ENCODE measurements at places on chromosomes 3 and 15. TPM values are rescaled to one million over a fixed set of nuclear protein-coding genes. Genes with fewer than 3 reads are reported as not detected.

Gene NR2F2
- 5.6 TPM for total RNA-seq

Gene UMPS
- 40.4 TPM for total RNA-seq

Gene THAP10
- total RNA-seq, result 4.1 TPM

Gene RHCG
- total RNA-seq, result 2.8 TPM

Gene LSMEM2
- total RNA-seq, result not detected

Gene NR2E3
- not detected for total RNA-seq

Gene PIF1
- total RNA-seq, result 3.8 TPM

Gene MTFMT
- total RNA-seq, result 18.5 TPM

Gene VIPR1
- 0.31 TPM for total RNA-seq

Gene CKMT1A
- 12.2 TPM for total RNA-seq

Gene GAP43
- 167 TPM for total RNA-seq

Gene IGSF10
- total RNA-seq, result 1.9 TPM

Gene SPPL2A
- total RNA-seq, result 54.5 TPM

Gene CCDC54
- 1.6 TPM for total RNA-seq

Gene SSUH2
- 1.3 TPM for total RNA-seq

Gene CACNA2D2
- total RNA-seq, result 4.1 TPM

Gene SIN3A
- 58.5 TPM for total RNA-seq

Gene MUC20
- total RNA-seq, result 10.0 TPM

Gene TM6SF1
- 15.0 TPM for total RNA-seq

Gene CCR5
- not detected for total RNA-seq

Gene COL7A1
- 4.1 TPM for total RNA-seq

Gene NPAP1
- 0.94 TPM for total RNA-seq

Gene TNFAIP8L3
- total RNA-seq, result 0.94 TPM

Gene MEX3B
- 82.0 TPM for total RNA-seq

Gene UTS2B
- total RNA-seq, result 1.3 TPM

Gene CACNA1D
- total RNA-seq, result 49.8 TPM

Gene IL12A
- 1.6 TPM for total RNA-seq

Gene DYNC1LI1
- total RNA-seq, result 92.3 TPM

Gene RASGRF1
- 8.5 TPM for total RNA-seq

Gene FOXL2
- 0.31 TPM for total RNA-seq

Gene GDPGP1
- total RNA-seq, result 5.3 TPM

Gene DAPK2
- total RNA-seq, result 7.2 TPM

Gene ITIH1
- total RNA-seq, result not detected

Measured in parietal lobe (tissue), 2 donors.